Stimulated activated CD8-positive, alpha-beta memory T cell treated with anti-CD3 and anti-CD28 coated beads, Interleukin-2, amount 100 ng/mL, for 48 hours (primary cell): ENCODE measurements at places on chromosomes 1 and 21.

- no peak for DNase-seq
Observed at GRCh38 chr1:41632781-41633575, 148.5 kb upstream of the EDN2 start.

DNA sequence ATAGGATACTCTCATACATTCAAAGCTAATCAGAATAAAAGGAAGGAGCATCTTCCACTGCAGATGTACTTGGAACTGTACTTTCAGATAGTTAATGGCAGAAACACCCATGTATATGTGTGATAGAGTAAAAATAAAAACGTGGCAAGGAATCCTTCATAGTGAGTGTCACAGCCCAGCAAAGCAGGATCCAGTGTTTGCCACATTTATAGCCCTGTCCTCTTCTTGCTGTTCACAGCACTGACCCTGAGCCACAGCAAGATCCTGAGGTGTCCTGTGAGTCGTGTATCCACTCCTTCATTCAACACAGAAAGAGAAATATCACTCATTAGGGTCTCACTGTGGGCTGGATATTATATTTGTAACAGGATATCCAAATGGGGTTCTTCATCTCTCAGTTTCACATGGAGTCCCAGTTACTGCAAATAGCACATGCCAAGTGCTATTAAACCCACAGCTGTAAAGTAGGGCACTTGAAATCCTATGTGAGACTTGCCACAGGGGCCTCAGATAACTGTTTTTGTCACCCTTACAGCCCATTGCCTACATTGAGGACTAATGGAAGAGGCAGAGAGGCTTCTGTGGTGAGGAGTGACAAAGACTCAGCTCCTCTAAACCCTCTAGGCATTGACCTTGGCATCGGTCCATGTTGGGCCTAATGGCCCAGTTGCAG lies 41.3 kb downstream of the CYP2J2 start:
- DNase-seq, result no peak

DNA sequence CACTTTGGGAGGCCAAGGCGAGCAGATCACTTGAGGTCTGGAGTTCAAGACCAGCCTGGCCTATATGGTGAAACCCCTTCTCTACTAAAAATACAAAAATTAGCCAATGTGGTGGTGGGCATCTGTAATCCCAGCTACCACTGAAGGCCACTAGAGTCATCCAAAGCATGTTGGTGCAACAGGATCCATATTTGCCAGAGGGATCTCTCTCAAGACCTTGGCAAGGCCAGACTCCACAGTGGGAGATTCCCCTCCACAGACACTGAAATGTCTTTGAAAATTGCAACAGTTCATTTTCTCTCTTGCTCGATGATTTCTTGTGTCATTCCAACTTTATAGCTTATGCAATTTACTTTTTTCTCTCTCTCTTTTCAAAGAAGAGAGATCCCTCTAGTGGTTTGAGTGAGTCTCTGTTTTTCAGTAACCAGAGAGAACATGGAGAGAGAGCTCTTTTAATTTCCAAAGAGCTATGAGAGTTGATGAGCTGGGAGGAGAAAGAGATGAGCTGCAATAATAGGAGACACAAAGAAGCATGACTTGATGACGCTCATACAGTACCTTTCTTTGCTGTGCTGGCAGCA lies 176.8 kb upstream of the USP25 start:
- no peak for DNase-seq

DNA sequence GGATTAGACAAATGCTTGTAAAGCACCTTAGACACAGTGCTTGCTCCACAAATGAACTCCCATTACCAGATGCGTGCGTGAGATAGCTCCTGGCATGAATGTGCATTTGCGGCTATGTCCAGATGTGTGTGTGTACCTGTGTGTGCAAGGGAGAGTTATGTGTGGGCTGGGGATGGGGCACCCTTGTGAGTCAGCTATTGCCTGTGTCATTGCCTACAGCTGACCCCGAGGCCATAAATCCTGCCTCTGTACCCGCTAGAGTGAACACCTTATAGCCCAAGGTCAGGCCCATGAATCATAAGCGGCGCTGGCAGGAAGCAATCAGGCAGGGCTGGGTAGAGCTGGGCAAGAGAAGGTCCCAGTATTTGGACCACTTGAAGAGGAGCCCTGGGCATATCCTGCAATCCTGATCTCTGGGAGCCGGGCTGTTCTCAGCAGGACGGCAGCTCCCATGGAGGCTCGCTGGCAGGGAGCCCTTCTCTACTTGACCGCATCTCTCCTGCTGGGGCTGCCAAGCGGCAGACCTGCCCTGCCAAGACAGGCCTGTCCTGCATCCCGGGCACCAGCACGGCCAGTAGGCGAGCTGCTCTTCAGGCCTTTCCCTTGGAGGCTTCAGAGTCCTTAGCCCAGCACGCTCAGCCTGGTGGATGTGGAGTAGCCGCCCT lies 86.4 kb downstream of the TMEM53 start:
- DNase-seq, result no peak

GRCh38 chr1:63557365-63557987 lies 34.2 kb downstream of the EFCAB7 start:
- DNase-seq, result peak; percentile 1

DNA sequence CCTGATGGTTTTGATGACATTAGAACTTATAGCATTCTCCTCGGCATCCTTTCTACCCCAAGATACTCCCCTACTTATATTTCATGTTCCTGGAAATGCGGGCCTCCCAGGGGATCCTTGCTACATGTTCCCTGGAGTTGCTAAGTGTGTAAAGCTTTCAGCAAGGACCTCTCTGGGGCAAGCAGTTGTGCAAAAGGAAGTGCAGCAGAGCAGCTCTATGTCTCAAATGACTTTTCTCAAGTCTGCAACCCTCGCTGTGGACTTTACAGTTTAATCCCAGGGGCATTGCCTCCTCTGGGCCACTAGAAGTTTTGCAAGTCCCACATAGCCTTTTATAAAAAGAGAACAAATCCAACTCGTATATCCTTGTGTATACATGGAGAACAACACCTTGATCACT lies 20.8 kb upstream of the MNDA start:
- DNase-seq, result no peak

DNA sequence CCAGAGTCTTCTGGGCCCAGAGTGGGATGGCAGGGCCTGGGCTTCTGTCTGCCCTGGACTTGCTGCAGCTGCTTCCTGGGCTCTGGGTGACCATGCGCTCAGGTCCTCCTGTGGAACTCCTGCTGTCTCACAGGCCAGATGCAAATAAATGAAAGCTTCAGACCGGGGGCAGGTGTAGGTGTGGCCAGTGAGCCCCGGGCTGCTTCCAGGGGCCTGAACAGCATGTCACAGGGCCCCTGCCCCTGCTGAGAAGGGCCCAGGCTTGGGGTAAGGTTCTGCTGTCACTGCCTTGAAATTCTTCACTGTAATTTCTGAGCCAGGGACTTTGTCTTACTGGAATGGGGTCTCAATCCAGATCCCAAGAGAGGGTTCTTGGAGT lies 2.5 kb upstream of the PKNOX1 start:
- no peak for DNase-seq

- DNase-seq, result no peak
Observed at GRCh38 chr1:222665964-222666363, 46.3 kb downstream of the AIDA start.

DNA sequence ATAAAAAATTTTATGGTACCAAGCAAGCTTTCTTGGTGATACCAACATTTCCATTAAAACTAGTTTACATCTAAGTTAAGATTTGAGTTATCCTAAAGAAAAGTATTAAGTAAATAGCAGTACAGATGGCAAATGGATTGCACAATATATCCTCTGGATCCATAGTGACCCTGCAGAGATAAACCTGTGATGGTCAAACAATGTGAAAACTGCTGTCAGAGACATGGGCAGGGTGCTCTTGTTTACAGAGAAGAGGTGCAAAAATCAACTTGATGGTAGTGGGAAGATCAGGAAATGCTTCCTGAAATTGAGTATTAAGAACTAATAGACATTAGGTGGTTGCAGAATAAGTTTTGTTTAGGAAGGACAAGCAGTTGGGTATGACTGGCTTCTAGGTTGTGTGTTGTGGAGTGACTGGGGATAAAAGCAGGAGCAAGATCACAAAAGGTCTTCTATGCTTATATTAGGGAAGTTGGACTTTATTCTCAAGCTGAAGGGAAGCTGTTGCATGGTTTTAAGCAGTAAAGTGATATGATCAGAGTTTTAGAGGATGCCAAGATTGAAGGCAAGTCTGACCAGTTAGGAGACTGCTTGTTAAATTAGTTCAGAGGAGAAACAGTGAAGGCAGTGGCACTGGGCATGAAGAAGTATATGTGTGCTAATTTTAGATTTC lies 9.9 kb downstream of the TTC3 start:
- DNase-seq, result no peak
